Neural crest cell (in vitro differentiated cells): ENCODE measurements at places on chromosomes 2 and 18. TPM values are rescaled to one million over a fixed set of nuclear protein-coding genes. Genes with fewer than 3 reads are reported as not detected.

DNA sequence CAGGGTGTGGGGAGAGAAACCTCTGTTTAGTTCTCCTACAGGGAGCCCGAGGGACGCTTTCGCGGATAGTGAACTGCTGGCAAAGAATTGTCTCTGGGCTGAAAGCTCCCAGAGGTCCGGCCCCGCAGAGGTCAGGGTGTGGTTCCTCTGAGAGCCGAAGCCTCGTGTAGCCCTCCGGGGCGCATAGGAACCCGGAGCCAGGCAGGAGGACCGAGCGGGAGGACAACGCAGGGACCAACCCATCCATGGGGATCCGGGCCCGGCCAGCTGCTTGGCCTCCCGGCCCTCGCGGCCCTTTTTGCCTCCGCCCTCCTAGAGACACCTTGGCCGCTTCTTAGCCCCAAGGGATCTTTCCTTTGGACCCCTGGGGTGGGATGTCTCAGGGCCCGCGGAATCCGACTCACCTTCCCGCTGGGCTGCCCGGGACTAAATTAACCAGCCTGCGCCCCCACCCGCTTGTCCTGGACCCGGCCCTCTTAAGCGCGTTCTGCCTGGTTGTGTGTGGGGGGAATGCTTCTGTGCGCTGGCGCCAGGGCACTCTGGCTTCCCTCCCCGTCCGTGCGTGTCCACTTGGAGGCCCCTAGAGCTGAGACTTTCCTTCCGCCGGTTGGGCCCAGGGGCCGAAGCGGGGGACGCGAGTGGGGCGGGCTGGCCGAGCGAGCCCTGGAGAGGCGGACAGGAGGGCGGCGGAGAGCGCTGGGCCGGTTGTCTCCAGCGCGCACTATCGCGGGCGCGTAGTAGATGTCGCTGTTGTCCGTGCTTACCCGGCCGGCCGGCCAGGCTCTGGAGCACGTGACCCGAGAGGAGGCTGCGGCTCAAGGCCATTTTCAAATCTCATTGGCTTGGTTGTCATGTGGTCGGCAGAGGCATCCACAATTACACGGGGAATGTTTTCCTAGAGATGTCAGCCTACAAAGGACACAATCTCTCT, at the start of gene HOXD10:
Gene HOXD10, plus strand, starts transcription at position 896 of the 931 bp plus-strand sequence. CDS start 56 bp downstream, outside the sequence.
- DNase-seq, result no peak

- no peak for DNase-seq
Observed at GRCh38 chr2:182952741-182953450, 85.4 kb downstream of the NCKAP1 start.

- no peak for DNase-seq
Observed at GRCh38 chr2:176099159-176099727, 352 bp upstream of the HOXD12 start.

Gene ATP6V1B1
- 4.3 and 4.6 TPM in 2 replicates for total RNA-seq

Gene FBXO15
- 1.7 and 2.7 TPM in 2 replicates for total RNA-seq

DNA sequence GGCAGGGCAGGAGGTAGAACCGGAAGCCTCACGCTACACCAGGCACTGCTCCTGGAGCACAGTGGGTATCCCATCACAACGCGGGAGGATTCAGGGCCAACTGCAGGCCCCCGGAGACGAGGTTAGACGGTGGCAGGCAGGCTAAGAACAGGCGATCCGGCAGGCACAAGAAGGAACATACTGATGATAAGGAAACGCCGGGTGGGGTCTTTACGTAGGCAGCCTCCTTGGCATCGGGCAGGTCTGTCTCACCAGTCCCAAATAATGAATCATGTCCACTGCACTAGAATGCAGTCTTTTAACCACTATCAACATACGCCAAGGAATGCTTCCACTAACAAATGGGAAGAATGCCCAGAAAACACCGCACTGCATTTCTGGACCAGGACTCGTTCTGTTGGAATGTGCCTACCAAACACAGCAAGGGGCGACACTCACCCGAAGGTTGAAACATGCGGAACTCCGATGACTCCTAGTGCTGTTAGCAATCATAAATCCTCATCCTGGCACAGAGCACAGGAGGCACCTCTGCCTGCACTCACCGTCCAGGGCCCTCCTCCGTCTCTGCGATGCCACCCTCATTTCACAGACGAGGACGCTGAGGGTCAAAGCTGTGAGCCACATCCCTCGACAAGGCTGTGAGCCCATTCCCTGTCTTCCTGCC, 35.2 kb downstream of the ZNF516 start:
- DNase-seq, result no peak

GRCh38 chr2:52810460-52810859, 957.1 kb upstream of the CHAC2 start:
- DNase-seq, result no peak

GRCh38 chr2:45957533-45958227, 306.2 kb downstream of the PRKCE start:
- no peak for DNase-seq

DNA sequence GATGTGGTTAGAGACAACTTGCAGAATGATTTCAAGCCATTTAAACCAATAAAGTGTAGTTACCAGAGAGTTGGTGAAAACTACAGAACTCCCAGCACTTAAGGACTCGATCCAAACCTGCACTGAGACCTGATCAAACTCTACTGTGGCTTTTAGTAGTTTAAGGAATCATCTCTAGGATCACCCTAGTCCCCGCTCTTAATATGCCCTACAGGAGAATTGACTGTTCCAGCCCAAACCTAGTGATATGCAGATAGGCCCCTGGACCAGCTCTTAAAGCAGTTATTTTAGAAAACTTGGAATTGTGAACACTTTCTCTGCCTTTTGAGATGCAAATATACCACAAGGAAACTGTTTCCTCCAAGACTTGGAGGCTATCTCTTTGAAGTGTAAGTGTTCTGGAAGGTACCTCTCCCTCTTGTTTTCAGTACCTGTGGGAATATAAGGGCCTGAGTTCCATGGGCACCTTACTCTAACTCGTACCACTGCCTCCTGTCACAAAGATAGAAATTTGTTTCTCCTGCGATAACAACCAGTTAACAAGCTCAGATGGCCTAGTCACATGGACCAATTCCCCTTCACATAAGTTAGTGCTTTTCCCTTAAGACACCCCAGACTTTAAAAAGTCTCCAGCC, 1367.2 kb upstream of the SLC39A10 start:
- no peak for DNase-seq

DNA sequence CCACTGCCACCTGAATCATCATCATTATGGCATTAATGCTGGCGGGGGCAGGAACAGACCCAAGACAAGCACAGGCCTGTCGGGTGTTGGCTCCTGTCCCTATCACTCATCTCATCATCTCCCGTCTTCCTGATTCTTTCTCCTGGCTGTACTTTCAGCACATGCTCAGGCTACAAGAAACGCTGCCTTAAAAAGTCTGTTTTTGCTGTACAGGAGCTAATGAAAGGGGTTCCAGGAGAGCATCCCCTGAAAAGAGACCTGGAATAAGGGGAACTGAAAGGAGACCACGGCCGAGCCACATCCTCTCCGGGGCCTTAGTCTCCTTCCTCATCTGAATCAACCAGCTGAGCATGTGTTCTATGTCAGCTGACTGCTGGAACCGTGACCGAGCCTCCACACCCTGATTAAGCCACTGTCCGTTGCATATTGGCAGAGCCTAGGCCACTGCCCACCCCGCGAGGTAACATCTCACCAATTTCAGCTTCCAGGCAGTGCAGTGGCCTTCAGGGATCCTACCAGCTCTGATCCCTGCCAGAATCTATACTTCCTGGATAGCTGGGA, 62.6 kb downstream of the DNMT3A start:
- DNase-seq, result no peak

- no peak for DNase-seq
Observed at GRCh38 chr2:80012061-80012460, 292.5 kb downstream of the LRRTM1 start.

DNA sequence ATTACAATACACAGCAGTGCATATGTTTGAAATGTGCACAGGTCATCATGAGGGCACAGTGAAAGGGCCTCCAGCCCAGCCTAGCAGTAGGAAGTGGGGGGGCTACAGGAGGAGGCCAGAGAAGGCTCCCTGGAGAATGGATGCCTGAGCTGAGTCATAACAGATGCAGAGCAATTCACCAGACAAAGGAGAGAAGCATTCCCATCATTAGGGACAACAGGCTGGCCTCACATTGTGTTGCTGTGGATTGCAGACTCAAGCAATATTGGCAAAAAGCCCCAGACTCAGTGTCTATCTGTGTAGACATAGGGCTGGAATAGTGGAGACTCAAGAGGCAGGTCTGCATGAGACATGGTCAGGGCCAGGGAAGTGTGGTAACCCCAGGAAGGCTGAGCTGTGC, 329.9 kb downstream of the DLGAP1 start:
- no peak for DNase-seq

Gene CSRNP3
- total RNA-seq, result 28.4 and 35.1 TPM in 2 replicates

Gene RBM44
- total RNA-seq, result 0.42 and 0.50 TPM in 2 replicates

DNA sequence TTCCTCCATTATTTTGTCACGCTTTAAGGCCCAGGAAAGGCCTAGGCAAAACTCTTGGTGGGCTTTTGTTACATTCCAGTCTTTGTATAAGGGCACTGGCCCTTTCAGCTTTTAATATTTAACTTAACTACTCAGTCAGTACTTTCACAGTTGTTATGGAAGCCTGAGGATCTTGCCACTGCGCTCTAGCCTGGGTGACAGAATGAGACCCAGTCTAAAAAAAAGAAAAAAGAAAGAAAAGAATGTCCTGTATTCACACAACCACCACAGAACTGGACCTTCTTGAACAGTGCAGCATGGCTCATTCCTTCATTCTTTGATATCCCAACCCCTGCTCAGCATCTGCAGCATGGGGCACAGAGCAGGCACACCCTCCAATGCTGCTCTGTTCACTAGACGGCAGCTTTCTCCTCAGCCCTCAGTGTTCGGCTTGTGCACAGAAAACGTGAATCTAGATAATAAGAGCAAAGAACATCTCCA, 93.4 kb upstream of the MSH2 start:
- DNase-seq, result no peak

DNA sequence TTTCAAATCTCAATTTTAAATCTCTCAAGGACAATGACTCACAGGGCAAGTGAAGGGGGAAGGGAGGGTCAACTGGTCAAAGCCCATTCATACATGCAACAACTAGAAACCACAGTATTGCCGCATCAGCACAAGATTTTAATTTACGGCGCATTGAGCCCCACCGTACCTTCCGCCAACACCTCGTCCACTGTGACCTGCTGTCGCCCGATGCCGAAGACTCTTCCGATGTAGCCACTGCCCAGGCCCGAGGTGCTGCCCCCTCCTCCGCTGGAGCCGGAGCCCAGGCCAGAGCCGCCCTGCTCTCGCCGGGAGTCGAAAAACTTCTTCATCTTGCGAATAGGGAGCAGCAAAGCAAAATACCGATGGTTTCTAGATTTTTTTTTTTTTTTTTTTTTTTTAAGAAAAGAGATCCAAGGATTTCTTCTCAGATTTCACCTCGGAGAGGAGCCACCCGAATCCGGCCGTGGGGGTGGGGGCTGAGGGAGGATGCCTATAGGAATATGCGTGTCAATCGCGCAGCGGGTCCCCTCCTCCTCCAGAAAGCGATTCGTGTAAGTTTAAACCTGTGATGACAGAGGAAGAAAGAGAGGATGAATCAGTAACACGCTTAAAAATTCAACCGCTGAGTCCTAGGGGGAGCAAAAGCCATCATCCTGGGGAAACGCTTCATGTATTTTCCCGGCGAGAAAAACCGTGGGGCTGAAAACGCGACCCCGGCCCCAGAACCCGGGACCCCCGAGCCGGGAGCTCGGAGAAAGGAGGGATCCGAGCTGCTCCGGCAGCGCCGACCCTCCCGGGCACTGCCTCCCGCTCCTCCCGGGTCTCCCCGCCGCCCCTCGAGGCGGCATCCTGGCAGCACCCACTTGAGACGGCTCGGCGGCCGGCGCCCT, 584 bp downstream of the AAK1 start:
- DNase-seq, result peak; percentile 42

Gene FEV
- not detected in 2 replicates for total RNA-seq

Gene NEU4
- 0.14 and 0.25 TPM in 2 replicates for total RNA-seq

- DNase-seq, result no peak
Observed at GRCh38 chr2:54073796-54074195, 41.6 kb upstream of the ACYP2 start.

DNA sequence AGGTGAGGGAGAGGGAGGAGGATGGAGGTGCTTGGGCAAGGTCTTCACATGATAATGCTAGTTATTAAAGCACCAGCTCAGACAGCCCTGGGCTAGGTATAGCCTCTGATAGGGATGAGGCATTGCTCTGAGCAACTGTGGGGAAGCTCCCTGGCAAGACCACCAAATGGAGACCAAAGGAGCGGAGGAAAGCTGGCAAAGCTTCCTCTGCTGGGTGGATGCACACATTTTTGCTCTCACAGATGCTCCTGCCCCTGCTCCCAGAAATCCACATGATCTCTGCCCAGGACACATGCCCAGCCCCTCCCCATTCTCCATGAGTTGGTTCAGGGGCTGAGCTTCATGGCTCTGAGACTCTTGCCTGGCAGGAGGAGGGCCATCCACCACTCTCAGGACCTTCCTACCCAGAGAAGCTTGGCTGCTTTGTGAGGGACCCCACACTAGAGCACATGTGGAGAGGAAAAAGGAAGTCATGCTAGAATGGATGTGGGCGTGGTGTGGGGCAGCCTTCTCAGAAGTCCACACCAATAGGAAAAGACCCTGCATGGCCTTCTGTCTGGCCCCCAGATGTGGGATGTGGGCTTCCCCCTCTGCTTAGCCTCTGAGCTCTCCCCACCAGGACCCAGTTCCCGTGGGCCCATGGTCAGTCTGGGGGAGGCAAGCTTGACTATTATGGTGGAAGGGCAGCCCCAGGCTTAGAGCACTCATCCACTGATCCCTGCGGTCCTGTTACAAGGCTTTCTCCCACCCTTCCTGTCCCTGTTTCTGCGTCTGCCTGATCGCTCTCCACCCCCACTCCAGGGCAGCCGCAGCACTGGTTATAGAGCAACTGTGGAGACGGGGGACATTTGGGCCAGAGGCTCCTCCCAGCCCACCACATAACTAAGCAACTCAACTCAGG, 10.5 kb upstream of the CYP26B1 start:
- no peak for DNase-seq

DNA sequence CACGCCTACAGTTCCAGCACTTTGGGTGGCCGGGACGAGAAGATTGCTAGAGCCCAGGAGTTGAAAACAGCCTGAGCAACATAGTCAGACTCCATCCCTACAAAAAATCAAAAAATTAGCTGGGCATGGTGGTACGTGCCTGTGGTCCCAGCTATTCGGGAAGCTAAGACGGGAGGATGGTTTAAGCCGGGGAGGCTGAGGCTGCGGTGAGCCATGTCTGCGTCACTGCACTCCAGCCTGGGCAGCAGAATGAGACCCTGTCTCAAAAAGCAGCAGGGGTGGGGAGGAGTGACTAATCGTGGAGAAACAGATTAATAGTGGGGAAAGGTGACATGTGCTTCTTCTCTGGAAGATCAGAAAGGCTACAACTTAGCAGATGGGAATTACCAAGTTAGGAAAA, 58.1 kb upstream of the GPC1 start:
- DNase-seq, result no peak

DNA sequence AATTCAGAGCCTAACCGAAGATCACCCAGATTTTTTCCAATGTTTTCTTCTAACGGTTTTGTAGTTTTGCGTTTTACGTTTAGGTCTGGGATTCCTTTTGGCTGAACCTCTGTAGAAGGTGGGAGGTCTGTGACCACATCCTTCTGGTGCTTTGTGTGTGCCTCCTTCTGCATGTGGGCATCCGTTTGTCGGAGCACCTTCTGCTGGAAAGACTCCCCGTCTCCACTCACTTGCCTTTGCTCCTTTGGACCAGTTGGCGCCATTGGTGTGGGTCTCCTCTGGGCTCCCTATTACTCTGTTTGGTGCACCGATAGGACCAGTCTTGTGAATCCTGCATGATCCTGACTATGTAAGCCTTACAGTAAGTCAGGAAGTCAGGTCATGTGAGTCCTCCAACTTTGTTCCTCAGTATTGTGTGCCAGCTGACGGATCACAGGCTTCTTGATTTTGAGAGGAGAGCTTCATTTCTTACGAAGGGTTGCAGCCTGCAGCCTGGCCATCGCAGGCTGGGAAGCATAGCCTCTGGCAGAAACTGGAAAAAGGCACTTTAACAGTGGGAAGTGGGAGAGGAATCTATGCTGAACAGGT, 13.6 kb downstream of the AQP12A start:
- DNase-seq, result no peak
